Right lobe of liver (tissue), 6 donors: ENCODE measurements at places on chromosomes 4 and X. TPM values are rescaled to one million over a fixed set of nuclear protein-coding genes. Genes with fewer than 3 reads are reported as not detected.

PPP1R2C gene
- not detected for total RNA-seq

BGN gene
- total RNA-seq, result 122 TPM

JADE3 gene
- total RNA-seq, result 8.9 TPM

DNA sequence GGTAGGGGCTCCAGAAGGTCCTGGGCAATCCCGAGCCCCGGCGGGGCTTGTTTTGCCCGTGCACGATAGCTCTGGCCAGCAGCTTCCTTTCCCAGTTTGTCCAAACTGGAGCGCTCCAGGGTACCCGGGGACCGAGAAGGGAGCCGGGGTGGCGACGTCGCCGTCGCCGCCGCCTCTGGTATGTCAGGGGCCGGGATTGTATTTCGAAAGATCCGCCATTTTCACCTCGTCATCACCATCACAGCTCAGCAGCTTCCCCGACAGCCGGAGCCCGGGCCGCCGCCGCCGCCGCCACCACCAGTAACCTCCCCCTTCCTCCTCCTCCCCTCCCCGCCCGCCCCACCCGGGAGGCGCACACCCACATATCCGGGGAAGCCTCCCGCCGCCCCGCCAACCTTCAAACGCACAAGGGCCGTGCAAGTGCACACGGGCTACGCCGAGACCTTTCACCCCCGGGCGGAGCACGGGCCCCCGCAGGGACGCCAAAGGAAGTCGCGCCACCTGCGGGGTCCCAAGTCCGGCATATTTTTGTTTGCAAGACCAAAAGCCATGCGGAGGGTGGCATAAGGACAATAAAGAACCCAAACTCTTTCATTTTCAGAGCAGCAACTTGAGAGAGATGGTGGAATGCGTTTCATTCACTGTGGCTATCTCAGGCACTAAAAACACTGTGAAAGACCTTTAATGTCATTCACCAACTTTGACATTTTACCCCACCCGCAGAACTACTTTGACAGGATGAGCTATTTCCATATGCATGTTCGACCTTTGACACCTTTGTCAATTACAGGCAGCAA lies at the start of gene LIN54:
TSS of gene LIN54 (minus strand) at position 302 of the 797 bp plus-strand sequence. CDS start 25,979 bp downstream, outside the sequence.
- DNase-seq, result peak; percentile 87

- no peak for DNase-seq
These were observed 15.3 kb downstream of the KLHL2 start for GRCh38 chr4:165222651-165222994.

DNA sequence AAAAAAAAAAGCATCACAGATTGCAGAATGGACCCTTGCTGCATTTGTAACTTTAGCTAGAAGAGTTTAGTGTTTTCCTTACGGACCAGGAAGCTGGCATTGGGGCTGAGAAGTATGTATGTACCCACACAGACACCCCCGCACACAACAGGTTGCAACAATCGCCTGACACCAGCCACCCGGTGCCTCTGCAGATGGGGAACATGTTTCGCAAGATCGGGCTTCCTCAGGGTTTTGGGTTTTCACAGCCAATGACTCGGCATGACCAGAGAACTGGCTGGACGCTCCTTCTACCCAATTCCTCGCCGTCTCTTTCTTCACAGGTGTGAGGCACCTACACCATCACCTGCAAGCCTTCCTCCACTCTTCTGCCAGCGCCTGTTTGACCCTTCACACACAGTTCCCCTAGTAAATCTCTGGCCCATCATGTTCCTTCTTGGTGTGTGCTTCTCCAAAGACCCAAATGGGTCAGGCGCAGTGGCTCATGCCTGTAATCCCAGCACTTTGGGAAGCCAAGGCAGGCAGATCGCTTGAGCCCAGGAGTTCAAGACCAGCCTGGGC lies 70.4 kb downstream of the DHRSX start:
- DNase-seq, result no peak
